ENCODE measurements at places on chromosomes 12 and 14.

- DNase-seq = no peak
Measured at GRCh38 chr12:106118381-106119130, 20.2 kb downstream of the NUAK1 start.

GRCh38 chr12:112759786-112760185 is 31.8 kb upstream of the RPH3A start:
- no peak for DNase-seq

DNA sequence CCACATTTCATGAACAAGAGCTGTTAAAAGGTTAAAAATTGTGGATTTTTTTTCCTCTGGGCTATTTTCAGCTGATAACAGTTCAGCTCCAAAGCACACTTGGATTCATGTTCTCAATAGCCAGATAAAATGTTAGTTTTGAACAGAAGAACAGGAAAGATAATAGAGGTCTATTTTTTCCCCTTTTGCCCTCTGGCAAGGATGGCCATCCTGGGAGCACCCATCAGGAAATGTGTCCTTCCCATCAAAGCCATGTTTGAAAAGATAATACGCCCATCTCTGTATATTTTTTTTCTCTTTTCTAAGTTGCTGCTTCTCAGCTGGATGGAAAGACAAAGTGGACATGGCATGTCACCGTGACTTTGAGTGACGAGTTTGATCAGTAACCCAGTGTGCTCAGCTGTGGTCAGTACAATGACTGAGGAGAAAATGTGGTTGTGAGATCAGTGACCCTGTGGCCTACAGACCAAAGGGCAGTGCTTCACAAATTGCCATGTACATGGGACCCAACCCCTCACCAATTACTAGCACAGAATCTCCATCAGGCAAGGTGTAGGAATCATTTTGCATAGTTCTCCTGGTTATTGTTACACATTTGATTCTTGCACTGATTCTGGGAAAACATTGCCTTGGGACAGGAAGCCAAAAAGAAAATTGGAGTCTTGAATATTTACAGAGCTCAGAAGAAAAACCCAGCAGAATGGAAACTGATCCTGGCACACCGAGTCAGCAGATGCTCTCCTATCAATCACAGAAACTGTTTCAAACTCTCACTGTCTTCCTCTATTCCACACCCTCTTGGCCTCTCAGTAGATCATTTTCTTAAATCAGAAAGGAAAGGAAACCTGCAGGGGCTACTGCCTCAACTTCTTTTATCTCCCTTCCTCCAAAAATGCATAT is 64.3 kb downstream of the ANO6 start:
- DNase-seq = no peak

DNA sequence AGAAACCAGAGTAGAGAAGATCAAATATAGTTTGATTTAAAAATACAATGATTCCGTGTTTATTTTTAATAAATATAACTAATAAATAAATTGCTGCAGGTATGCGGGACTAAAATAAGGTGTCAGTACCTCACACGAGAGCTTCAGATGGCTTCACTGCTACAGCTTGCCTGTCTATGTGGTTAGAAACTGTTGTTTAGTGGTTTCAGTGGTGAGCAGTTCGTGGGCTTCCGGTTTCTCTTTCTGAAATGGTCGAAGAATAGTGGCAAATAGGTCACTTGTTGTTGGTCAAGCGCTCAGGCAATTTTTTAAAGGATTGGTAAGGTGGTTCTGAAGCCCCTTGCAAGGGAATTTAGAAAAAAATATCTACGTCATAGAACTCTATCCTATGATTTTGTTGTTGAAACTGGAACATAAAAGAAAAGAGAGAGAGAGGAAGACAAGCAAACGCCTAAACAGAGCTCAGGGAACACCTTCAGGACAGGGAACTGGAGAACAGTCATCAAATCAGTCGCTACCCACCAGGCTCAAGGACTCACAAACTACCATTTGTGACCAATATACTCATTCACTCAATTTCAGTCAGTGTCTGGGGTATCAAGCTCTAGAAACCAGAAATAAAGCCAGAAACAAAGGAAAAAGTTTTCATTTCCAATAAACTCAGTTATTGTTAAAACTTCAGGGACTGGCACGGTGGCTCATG is 31.3 kb downstream of the GABARAPL1 start:
- peak; percentile 27 for DNase-seq

GRCh38 chr12:47100160-47100559 is 20.4 kb upstream of the AMIGO2 start:
- DNase-seq = no peak

GRCh38 chr12:49413796-49414195 is 46.5 kb downstream of the SPATS2 start:
- DNase-seq = no peak

GRCh38 chr12:88643685-88644084 is 63.4 kb upstream of the KITLG start:
- DNase-seq = no peak

DNA sequence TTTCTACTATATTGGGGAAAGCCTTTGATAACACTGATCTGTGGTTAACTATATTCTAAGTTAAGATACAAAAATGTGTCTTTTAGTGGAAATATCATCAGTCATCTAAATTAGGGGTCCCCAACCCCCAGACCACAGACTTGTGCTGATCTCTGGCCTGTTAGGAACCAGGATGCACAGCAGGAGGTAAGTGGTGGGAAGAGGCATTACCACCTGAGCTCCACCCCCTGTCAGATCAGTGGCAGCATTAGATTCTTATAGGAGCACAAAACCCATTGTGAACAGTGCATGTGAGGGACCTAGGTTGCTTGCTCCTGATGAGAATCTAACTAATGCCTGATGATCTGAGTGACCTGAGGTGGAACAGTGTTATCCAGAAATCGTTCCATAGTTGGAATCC is 28.3 kb upstream of the LIN7A start:
- no peak for DNase-seq

GRCh38 chr12:108175310-108175709 is 46.2 kb downstream of the WSCD2 start:
- no peak for DNase-seq

DNA sequence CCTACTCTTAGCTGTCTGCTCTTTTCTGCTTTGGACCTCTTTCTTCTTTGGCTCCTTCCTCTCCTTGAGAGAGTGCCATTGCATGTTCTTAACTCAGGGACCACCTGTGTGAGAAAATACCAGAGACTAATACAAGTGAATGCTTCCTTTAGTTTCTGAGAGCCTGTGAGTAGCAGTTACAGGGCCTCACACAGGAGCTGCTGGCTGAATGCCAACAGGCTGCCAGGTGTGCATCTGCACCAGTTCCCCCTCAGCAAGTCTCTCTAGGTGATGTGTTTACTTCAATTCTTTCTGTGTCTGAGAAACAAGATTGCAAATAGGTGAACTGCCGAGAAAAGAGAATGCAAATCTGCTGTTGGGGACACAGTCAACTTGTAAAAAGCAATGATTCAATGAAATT is 108.2 kb downstream of the STXBP6 start:
- no peak for DNase-seq

DNA sequence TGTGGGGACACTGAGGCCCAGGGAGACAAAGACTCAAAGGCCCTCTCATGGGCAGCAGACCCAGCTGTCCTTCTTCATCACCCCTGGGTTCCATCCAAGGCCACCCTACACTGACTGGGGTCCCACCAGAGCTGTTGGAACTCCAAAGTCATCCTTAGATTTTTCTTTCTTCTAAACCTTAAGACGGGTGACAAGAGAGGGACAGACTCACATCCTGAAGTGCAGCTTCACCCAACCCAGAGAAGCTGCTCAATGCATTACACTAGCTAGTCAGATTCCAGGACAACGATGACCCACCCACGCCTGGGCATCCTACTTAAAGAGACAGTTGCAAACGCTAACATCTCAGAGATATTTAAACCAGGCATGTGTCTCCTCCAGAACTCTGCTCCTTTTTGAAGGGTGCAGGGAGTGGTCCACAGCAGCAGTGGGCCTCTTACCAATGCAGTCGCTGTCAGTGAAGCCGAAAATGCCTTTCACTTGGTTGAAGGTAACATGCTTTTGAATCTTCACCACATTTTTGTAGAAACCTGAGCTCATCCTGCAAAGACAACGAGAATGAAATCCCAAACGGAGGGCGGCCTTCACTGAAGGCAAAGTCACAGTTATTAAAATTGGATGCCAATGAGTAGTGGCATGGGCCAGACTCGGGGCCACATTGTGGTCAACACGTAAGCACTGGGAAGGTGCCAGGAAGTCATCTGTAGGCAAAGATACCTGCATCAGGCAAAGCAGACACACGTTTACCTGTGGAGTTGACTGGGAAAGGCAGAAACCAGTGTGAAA is 23.4 kb downstream of the SLC25A47 start:
- DNase-seq = no peak

GRCh38 chr14:31425905-31426304 is 5.6 kb upstream of the HEATR5A start:
- no peak for DNase-seq

DNA sequence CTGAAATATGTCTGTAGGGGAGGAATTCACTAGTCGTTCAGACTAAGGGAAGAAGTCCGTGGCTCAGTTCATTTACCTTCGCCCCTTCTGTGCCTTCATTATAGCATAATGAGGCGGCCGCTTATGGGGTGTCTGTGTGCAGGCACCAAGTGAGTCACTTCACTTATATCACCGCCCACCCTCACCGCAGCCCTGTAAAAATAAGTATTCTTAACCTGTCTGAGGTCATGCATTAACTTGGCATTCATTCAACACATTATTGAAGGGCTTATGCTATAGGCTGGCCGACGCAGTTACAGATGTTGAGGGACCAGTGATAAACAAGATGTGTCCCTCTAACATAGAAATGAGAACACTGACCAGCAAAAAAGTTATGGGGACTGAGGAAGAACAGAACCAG is 47.7 kb upstream of the PTCSC3 start:
- no peak for DNase-seq

DNA sequence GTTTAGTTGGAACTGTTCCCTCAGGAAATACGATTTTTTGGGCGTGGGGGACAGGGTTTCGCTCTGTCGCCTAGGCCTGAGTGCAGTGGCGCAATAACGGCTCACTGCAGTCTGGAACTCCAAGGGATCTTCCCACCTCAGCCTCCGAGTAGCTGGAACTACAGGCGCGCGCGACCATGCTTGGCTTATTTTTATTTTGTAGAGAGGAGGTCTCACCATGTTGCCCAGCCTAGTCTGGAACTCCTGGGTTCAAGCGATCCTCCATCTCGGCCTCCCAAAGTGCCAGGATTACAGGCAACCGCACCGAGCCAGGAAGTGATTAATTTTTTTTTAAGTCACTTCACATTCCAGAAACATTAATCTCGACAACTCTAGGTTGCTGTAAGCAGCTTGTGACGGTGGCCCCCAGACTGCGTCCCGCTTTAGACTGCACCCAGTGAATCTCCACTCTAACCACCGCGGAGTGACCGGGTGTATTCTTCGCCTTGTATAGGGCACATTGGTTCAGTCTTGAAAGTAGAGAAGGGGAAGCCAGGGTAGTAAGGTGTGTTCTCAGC is 830 bp upstream of the MIS18BP1 start:
- DNase-seq = no peak

GRCh38 chr12:70971001-70971794 is 50.7 kb upstream of the PTPRR start:
- no peak for DNase-seq

- peak; percentile 96 for DNase-seq
Measured at GRCh38 chr14:72476657-72477499, 417.0 kb downstream of the DPF3 start.

- no peak for DNase-seq
Measured at GRCh38 chr12:89521364-89522223, 3.0 kb downstream of the GALNT4 start.

DNA sequence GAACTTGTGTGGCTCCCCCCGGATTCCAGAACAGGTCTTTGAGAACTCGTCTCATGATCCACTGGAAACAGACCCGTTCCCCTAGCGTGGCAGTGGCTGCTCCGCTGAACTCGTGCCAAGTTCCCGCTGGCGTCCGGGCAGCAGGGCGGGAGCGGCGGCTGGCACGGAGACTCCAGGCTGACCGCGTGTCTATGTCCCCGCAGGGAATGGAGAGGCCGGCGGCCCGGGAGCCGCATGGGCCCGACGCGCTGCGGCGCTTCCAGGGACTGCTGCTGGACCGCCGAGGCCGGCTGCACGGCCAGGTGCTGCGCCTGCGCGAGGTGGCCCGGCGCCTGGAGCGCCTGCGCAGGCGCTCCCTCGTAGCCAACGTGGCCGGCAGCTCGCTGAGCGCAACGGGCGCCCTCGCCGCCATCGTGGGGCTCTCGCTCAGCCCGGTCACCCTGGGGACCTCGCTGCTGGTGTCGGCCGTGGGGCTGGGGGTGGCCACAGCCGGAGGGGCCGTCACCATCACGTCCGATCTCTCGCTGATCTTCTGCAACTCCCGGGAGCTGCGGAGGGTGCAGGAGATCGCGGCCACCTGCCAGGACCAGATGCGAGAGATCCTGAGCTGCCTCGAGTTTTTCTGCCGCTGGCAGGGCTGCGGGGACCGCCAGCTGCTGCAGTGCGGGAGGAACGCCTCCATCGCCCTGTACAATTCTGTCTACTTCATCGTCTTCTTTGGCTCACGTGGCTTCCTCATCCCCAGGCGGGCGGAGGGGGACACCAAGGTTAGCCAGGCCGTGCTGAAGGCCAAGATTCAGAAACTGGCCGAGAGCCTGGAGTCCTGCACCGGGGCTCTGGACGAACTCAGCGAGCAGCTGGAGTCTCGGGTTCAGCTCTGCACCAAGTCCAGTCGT is 1.5 kb downstream of the APOLD1 start:
- peak; percentile 75 for DNase-seq

GRCh38 chr12:112868459-112869041 is 38.2 kb upstream of the OAS1 start:
- DNase-seq = no peak

DNA sequence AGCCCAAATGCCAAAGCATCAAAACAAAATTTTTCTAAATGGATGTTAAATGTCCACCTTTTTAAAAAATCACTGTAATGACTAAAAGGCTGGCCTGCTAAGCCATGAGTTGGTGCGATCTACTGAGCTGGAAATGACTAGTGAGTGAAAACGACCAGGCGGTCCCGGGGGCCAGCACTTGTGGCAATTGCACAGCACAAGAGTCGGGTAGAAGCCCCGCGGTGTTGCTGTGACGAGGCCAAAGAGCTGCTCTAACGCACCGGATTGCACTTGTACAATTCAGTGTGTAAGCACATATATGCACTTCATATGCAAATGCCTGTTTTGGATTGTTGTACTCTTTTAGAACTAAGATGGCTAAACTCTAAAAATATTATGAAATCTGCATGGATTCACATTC is 64.1 kb upstream of the DYNC1H1 start:
- no peak for DNase-seq

GRCh38 chr14:57549765-57550420 is 56.2 kb upstream of the CCDC198 start:
- DNase-seq = no peak

- DNase-seq = no peak
Measured at GRCh38 chr14:99803106-99803775, 10.0 kb downstream of the EML1 start.

DNA sequence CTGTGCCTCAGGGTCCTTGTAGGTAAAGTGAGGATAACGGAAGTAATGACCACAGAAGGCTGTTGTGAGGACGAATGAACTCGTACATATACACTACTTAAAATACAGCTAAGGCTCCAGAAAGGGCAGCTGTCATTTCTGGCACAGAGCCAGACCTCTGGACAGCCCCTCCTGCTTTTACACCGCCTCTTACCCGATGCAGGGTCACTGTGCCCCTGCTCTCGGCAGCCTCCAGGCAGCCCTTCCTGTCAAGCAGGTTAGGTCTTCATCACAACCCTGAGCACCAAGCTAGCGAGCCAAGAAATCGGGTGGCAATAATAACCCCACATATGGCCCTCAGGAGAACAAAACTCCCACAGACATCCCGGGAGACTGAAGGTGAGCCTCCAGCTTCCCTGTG is 8.5 kb downstream of the TMEM229B start:
- DNase-seq = no peak
